ENCODE measurements at places on chromosomes 1 and 21.

- peak; percentile 49 for DNase-seq
Measured at GRCh38 chr1:233328142-233328921, 808 bp downstream of the MAP3K21 start.

- DNase-seq, result no peak
Measured at GRCh38 chr1:42961312-42962091, 2.8 kb upstream of the SLC2A1 start.

- no peak for DNase-seq
Measured at GRCh38 chr1:117686907-117687306, 81.1 kb downstream of the TENT5C start.

DNA sequence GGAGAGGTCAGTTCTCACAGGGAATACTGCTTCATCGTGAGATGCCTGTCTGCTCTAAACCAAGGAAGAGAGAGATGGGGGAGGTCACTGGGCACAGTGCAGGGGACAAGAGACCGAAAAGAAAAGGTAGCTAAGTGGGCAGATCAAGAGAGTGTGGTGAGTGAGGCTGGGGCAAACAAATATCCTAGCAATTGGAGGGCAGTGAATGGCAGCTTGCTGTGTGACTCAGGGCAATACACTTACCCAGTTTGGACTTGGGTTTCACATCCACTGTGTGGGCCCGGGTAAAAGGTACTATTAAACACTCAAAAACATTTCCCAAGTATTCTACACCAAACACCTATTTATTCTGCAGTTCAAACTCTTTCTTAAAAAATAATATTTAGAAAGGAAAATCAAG is 10.2 kb downstream of the PLXNA2 start:
- DNase-seq, result no peak

DNA sequence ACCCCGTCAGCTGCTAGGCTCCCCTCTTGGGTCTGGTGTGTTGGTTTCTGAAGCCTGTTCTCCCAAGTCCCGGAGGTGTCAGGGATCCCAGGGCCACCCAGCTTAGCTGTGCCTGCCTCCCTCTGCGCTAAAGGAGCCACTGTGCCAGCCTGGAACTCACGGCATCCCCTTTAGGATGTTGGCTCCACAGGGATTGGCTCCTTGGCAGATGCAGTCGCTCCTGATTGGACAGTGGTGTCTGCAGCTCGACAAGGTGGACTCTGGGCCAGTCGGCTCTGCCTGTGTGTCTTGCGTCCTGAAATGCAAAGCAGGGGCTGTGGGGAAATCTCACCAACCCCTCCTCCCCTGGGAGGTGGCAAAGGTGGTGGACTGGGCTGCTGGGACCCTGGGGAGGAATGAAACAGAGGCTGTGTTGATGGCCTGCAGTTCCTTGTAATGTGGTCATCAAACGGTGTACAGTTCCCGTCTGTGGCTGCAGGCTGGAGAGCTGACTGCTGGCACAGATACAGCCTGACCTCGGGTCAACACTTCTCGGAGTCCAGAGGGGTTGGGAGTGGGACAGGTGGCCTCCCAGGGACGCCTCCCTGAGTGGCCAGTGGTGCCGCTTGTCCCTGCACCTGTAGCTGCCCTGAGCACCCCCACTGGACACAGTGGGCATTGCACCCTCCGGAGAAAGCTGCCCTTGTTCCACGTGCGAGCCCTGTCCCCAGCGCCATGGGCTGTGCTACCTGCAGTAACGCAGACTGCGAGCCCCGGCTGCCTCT is 11.5 kb upstream of the KCNAB2 start:
- peak; percentile 91 for DNase-seq

- peak; percentile 35 for DNase-seq
Measured at GRCh38 chr1:202122639-202123335, at the start of gene GPR37L1. TSS of gene GPR37L1 (plus strand) at chr1:202122917. CDS start at chr1:202122964, 47 bp downstream.

DNA sequence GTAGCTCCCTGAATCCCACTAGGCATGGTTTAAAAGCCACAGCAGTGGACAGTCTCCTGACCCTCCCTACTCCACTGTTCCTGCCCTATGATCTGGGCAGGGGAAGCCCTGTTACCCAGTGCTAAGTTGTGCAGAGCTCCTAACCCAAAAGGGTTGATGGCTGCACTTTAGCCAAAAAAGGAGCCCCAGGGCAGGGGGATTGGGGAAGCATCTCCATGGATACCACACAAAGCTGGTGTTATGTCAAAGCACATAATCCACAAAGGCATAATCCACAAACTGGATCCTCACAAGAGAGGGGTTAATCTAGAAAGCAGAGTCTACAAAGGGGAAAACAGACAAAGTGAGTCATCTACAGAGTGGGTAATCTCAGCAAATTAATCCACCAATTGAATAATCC is 5.7 kb downstream of the RSPO1 start:
- no peak for DNase-seq

DNA sequence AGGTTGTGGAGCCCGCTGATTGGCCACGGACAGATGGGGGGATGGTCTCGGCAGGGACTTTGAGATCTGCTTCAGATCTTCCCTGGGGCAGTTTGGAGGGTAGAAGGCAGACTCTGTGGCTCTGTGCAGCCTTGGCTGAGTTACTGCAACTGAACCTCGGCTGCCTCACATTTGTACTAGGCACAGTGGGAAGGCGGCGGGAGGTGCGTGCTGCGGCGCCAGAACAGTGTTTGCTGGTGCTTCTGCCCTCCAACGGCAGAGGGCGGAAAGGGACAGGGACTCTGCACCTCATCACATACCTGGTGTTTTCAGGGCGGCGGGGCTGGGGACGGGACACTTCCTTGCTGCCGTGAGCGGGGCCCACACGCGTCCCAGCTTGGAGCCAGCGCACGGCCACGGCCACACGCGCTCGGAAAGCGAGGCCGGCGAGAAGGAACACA is 26.2 kb downstream of the SLC66A1 start:
- DNase-seq, result no peak

GRCh38 chr1:231690059-231690458 is 63.5 kb downstream of the DISC1 start:
- no peak for DNase-seq

Measured in NCI-H1092 (cell line).